Progenitor cell of endocrine pancreas (in vitro differentiated cells): ENCODE measurements at places on chromosomes 3 and 15.
A peak's percentile ranks its signal among the peaks of the same experiment; 100 is the strongest.

GRCh38 chr15:41047474-41047873 is 68.6 kb downstream of the INO80 start:
- no peak for DNase-seq

GRCh38 chr3:64825404-64826120 is 137.8 kb upstream of the ADAMTS9 start:
- DNase-seq: no peak

DNA sequence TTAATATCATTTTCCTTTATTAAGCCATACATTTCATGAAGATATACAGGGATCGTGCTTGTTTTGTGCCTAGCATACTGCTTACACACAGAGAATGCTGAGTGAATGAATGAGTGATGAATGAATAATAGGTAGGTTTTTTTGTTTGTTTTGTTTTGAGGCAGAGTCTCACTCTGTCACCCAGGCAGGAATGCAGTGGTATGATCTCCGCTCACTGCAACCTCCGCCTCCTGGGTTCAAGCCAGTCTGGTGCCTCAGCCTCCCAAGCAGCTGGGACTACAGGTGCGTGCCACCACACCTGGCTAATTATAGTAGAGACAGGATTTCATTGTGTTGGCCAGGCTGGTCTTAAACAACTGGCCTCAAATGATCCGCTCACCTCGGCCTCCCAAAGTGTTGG is 400.0 kb downstream of the ROBO1 start:
- DNase-seq: no peak

DNA sequence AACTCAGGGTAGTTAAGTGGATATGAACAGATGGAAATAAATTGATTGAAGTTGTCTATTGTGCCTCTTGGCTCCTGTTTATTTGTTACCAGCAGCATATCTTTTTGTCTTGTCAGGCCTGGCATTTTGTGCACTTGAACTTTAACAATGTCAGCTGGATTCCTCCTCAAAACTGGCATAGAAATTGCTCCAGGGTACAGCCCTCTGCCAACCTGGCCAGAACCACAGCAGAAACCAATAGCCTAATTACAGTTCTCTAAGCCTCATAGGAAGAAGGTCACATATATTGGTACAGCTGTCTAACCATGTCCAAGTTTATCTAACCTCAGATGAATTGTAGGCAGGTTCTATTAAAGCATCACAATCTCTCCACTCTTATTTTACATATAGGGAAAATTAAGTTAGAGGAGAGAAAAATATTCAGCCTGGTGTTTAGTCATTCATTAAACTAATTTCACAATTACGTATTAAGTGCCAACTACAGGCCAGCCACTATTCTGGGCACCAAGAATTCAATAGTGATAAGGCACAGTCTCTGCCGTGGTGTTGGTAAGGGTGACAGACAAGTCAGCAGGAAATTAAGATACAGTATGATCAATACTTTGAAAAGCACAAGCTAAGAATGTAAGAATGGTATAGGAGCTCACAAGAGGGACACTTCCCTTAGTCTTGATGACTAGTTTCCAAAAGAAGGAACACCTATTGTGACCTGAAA is 452.9 kb upstream of the NECTIN3 start:
- no peak for DNase-seq

DNA sequence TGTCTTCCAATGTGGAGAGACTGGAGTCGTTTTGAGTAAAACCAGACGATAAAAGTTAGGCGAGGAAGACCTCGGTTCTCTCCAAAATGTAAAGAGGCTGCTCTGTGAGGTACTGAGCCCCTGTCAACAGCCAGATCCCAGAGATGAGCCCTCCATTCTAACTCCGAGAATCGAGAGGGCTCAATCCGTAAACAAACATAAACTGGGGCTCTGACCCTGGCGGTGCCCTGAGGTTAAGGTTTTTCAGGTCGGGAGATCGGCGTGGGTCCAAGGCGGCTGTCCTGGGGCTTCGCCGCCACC is 417 bp downstream of the TBCCD1 start:
- DNase-seq: no peak

DNA sequence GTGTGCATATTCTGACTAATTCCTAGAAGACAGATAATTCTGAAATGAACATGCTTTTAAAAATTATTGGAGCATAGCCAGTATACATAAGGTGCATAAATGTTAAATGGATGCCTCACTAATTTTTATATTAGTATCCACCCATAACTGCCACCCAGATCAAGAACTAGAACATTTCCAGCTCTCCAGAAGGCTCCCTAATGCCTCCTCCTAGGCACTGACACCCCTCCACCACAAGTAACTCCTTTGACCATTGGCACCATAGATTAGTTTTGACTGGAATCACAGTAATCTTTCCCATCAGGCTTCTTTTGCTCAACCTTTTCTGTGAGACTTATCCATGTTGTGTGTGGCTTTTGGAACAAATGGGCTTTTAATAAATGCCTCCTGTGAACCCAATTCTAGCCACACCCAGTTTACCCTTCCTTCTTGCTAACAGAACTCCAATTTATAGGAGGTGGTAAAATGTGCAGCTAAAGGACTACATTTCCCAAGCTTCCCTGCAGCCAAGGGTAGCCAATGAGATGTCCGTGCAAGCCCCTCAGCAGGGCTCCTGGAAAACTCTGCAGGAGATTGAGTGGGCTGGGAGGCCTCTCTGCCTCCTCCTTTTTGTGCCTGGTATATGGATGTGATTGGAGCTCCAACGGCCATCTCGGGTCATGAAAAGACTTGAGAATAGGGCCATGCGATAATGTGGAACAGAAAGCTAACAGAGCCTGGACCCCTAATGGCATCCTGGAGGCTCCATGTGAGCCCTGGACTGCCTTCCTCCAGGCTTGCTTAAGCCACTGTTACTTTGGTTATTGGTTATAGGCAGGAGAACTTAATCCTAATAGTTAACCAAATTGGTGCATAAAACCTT is 322.6 kb upstream of the TLE3 start:
- no peak for DNase-seq

GRCh38 chr3:186940967-186941366 is 10.6 kb downstream of the ST6GAL1 start:
- DNase-seq: no peak

- no peak for DNase-seq
Observed at GRCh38 chr15:94080416-94080815, 150.9 kb upstream of the MCTP2 start.

- DNase-seq: no peak
Observed at GRCh38 chr15:87357637-87358313, 898.8 kb downstream of the NTRK3 start.

GRCh38 chr15:80384432-80384831 is 19.8 kb upstream of the ARNT2 start:
- no peak for DNase-seq

DNA sequence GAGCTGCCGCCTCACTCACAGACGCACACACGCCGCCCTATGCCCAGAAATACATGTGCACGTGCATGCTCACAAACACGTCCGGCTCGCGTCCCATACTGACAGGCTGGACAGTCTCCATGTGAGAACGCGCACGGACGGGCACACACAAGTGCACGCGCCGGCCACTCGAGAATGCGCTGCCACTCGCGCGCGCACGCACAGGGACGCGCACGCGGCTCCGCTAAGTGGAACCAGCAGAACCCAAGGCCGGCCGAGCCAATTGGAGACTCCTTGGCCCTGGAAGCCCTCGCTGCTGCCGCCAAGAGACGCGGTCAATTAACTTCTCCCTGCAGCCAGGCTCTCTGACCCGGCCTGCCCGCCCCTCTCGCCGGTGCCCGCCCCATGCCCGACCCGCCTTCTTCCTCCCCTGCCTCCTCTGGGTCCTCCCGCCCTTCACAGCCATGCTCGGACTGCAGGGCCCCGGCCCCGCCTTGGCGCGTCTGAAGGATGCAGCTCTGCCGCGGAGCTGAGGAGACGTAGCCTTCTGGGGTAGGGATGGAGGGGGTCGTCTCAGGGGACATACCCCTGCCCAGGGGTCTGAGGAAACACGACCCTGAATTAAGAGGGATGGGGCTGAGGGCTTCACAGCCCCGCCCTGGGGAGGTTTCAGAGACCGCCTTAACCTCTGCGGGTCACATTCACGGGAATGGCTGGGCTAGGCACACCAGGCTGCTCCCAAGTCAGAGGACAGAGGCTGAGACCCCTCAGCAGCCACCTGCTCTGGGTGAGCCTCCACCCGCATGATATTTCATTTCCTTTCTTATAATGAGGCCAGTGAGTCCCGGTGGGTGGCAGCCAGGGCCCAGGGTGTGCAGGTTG is 15.0 kb downstream of the PTH1R start:
- peak; percentile 54 for DNase-seq

DNA sequence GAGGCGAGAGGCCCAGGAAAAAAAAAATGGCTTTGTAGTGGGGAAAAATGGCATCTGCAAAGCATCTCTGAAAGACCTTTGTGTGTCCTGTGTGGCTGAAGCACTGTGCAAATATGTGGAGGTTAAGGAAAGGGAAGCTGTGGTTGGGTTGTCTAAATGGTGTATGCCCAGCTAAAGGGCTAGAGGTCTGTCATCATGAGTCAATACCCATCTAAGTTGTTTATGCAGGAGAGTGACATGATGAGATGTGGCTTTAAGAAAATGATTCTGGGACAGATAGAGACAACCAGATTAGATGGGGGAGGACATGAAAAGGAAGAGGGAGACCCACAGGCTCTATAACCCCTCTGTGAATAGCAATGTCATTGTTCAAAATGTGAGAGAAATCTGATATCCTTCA is 280.7 kb downstream of the MFSD1 start:
- DNase-seq: no peak

DNA sequence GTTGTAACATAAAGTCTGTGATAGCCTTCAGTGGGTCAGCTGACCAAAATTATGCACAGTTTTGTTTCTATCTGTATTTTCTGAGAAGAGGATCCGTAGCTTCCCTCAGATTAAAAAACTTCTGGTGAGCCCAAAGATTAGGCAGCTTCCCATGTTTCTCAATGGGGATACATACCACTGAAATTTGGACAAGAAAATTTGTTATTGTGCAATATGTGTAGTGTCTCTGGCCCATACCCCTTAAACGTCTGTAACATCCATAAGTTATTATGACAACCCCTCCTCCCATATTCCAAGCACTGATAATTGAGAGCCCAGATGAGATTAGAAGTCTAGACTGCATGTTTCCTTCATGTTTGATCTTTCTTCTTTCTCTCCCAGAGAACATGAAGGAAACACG is 1.9 kb upstream of the MITF start:
- no peak for DNase-seq

- no peak for DNase-seq
Observed at GRCh38 chr3:54760201-54760600, 167.7 kb downstream of the LRTM1 start.

GRCh38 chr3:52093756-52094545 is 37.6 kb upstream of the DUSP7 start:
- no peak for DNase-seq

GRCh38 chr3:41600616-41601015 is 361.3 kb downstream of the ULK4 start:
- no peak for DNase-seq

GRCh38 chr3:108131475-108132134 is 40.8 kb upstream of the CD47 start:
- no peak for DNase-seq

DNA sequence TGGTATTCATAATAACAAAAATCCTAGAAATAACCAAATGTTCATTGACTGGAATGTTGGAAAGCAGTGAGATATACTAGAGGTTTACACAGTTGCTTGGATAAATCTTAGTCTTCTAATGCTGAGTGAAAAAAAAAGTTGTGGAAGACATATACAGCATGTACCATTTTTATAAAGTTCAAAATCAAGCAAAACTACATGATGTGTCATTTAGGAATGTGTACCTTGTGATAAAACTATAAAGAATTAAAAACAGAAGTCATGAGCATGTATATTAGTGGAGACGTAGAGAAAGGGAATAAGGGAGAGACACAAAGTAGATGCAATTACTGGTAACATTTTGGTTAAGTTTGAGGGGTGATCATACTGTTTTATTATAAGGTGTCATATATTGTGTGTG is 45.2 kb downstream of the FBXL2 start:
- DNase-seq: no peak

GRCh38 chr15:71542836-71543235 is 267.5 kb upstream of the NR2E3 start:
- no peak for DNase-seq

DNA sequence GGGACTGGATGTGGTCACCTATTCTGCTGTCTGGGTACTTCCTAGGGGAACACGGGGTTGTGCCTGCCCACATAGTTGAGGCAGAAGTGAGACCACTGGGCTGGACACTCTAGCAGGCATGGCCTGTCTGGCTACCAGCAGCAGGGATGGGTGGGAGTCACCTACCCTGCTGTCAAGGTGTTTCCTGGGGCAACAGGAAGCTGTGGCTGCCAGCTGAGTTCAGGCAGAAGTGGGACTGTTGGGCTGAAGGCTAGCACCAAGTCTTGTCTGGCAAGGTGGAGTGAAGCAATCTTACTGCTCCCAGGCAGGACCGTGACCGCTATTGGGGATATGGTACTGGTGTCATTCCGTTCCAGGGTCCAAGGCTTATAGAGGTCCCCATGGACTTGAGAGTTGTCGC is 20.3 kb upstream of the ZDHHC23 start:
- no peak for DNase-seq

GRCh38 chr3:117439812-117440211 is 730.2 kb downstream of the TUSC7 start:
- no peak for DNase-seq

- no peak for DNase-seq
Observed at GRCh38 chr3:31210068-31210645, 315.7 kb upstream of the GADL1 start.

DNA sequence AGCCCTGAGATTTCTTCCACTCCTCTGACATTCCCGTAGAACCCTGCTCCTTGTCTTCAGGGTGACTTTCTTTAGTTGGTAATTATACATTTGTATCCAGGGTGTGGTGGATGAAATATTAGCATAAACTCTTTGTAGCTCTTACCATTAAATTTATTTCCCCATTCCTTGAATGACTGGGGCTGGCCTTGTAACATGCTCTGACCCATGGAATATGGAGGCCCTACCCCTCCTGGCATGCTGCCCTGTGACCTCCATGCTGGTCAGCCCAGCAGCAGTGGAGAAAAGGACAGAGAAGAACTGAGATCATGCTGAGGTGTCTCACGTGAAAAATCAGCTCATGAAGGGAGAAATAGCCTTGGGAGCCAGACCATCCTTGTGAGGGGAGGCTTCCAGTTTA is 96.1 kb upstream of the PROK2 start:
- DNase-seq: no peak
